ENCODE measurements at places on chromosomes 3 and 15.

DNA sequence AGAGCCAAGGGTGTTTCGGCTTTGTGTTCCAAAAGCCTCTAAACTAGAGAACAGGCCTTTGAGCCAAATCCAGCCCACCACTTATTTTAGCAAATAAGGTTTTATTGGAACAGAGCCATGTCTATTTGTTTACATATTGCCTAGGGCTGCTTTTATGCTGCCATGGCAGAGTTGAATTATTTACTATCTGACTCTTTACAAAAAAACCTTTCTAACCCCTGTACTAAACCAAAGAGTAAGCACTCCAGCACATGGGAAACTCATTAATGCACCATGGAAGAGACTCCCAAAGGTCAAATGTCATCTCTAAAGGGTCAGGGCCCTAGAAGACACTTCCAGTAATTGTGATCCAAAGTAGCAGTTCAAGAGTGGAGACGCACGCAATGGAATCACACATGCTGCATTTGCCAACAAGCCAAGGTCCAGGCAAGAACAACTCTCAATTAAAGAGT is 22.3 kb downstream of the OSBPL10 start:
- no peak for DNase-seq

DNA sequence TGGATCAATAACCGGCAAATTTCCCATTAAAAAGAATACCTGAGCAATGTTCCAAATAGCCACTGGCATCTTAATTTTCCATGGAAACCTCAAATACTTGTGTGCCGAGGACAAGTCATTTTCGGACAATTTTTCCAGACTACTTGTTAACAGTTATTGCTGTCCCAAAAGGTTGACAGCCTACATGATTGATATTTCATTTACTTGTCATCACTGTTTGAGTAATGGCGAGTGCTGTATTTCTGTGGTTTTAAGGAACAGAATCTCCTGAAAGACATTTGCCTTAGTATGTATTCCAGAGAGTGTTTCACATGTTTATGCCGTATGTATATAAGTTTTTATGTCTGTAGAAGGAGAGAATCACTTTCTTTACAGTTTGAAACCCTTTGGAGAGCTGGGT is 36.7 kb downstream of the MAP2K5 start:
- no peak for DNase-seq

DNA sequence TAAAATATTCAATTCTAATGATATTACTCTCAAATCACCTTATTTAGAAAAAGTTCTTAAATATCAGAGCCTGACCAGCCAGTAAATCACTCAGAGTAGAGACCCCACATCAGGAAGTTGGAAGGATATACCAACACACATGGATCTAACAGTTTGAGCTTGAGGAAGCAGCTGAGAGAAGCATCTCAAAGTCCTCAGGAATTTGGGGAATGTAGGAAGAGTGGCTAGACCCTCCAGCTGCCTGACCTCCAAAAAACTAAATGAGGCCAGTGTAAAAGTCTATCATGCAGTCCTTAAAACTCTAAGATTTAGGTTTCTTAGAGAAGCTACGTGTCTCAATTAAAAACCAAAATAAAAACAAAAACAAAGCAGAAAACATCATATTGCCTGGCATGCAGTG is 55.4 kb downstream of the SETD2 start:
- DNase-seq = no peak

DNA sequence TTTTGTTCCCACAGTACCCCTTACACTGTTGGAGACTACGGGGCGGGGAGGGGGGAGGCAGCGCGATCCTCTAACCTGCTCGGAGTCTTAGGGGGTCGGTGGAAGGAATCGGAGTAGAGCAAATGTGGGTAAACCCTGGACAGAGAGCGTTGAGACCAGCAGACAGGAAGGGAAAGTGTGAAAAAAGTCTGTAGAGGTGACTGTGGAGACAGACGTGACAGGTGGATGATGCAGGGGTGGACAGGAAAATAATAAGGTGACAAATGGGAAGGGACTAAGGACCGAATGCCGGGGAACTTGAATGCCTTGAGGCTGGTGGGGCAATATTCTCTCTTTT is 424 bp downstream of the EAF2 start:
- DNase-seq = peak; percentile 41

- no peak for DNase-seq
Observed at GRCh38 chr15:87348746-87349145, 907.8 kb downstream of the NTRK3 start.

- DNase-seq = peak; percentile 34
Observed at GRCh38 chr3:140736863-140737460, 59.1 kb downstream of the TRIM42 start.

GRCh38 chr3:152772674-152773225 is 62.2 kb upstream of the P2RY1 start:
- DNase-seq = no peak

- no peak for DNase-seq
Observed at GRCh38 chr15:29550834-29551465, 271.3 kb downstream of the TJP1 start.

DNA sequence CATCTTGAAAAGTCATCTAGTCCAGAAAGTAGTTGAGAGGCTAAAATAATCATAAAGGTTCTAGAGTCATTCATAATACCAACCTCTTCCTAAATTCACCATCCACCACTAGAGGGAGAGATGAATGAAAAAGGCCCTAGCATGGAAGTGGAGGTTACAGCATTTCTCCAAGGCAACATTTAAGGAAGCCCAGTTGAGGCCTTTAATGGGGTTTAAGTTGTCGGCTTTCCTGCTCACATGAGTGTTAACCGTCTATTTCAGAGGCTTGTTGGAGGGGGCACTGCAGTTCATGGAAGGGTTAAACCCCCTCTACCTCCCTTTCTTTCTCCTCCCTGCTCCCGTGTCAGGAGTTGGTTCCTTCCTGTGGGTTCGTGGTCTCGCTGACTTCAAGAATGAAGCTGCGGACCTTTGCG is 3.8 kb upstream of the SLCO3A1 start:
- no peak for DNase-seq

DNA sequence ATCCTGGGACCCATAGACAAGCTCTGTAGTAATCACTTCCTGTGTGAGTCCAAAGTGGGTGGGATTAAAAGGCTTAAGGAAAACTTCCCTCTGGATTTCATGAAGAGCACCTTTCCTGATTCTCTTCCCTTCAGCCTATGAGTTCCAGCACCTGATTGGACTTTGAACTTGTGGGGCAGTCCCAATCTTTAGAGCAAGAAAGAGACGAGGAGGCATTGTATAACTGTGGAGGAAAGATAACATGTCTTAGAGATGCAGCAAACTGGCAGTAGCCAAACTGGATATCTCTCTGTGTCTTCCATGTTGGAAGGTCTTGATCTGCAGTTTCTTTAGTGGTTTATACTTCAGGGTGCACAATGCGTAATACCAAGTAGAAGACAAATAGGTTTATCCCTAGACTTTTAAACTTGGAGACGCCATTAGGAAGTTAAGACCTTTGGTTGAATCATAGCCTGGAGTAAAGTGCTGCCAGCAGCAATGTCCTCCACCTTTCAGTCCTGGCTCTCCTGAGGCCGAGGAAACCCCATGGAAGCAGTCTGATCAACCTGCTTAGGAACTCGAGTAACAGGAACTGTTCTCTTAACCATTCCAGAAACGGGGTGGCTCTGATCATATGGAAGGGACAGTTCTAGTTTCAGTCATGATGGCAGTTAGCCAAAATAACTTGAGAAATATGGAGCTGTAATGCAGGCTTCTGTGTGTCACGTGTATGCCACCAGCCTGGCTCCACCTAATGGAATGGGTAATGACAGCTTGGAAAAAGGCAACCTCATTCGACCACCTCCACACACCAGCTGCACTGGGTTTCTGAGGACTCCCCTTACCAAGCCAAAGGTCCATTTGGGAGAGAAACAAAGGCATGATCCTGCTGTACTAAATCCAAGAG is 4.7 kb downstream of the EIF1B start:
- DNase-seq = no peak

- no peak for DNase-seq
Observed at GRCh38 chr15:57301307-57301706, 75.0 kb upstream of the CGNL1 start.

DNA sequence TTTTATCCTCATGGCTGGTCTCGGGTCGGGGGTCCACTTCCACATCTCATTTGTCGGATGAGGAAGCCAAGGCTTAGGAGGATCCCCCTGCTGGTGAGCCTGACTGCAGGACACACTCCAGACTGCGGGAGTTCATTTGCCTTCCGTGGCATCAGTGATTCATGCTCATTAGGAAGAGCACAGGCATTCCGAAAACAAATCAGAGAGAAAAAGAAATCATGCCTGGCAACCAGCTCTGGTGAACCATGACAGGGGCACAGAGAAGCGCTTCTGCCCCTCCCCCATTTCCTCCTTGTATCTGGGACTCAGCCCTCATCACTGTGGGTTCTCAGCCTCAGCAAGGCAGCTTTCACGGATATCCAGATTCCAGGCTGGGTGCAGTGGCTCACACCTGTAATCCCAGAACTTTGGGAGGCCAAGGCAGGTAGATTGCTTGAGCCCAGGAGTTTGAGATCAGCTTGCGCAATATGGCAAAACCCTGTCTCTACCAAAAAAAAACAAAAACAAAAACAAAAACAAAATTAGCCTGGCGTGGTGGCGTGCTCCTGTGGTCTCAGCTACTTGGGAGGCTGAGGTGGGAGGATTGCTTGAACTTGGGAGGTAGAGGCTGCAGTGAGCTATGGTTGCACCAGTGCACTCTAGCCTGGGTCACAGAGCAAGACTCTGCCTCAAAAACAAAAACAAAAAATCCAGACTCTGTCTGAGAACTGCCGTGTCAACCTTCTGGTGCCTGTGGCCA is 28.4 kb downstream of the IRAK2 start:
- DNase-seq = no peak

- no peak for DNase-seq
Observed at GRCh38 chr3:67200618-67201017, 202.5 kb downstream of the KBTBD8 start.

DNA sequence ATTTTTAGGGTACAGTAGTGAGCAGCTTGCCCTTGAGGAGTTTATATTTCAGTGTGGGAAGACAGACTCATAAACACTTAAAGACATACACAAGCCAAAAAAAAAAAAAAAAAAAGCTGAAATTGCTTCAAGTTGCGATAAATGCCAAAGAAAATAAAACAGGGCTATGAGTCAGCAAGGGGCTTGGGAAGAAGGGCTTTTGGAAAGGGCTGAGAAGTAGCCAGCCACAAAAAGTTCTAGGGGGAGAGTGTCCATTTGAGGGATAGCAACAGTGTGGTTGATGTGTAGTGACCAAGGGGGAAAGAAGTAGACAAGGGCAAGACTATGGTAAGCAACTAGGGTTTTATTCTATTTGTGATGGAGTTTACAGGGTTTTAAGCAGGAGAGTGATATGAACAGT is 185.5 kb downstream of the ADAMTS9 start:
- DNase-seq = no peak

DNA sequence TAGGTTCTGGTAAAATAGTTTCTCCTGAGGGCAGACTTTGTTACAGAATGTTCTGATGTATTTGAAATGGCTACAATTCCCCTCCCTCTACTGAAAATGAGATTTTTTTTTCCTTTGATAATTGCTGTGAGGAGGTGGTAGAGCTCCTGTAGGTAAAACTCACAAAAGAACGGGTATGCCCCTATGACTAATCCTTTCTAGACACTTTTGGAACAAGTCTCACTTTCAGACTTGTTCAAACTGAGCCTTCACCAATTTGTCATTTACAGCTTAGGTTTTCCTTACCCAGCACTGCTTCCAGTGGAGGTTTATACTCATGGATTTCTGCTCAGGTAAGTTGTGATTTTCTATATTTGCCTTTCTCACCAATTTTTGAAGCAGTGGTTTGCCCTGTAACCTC is 115.6 kb downstream of the NLGN1 start:
- DNase-seq = peak; percentile 10

DNA sequence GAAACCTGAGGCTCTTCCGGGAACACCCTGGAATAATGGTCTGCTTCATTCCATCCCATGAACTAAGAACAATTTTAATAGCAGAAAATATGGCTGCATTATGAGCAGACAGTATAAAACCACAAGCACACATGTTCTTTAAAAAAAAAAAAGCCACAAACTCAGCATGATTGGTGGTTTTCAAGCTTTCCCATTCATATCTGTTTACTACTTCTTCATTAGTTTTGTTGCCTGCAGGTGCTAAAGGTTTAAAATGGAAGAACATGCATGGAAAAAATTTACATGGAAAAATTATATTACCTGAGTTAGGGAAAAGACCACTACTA is 137.9 kb upstream of the HES1 start:
- DNase-seq = no peak
